ENCODE measurements at places on chromosomes 11 and 22.

- DNase-seq = no peak
Measured at GRCh38 chr11:67027943-67028542, 5.1 kb downstream of the SYT12 start.

DNA sequence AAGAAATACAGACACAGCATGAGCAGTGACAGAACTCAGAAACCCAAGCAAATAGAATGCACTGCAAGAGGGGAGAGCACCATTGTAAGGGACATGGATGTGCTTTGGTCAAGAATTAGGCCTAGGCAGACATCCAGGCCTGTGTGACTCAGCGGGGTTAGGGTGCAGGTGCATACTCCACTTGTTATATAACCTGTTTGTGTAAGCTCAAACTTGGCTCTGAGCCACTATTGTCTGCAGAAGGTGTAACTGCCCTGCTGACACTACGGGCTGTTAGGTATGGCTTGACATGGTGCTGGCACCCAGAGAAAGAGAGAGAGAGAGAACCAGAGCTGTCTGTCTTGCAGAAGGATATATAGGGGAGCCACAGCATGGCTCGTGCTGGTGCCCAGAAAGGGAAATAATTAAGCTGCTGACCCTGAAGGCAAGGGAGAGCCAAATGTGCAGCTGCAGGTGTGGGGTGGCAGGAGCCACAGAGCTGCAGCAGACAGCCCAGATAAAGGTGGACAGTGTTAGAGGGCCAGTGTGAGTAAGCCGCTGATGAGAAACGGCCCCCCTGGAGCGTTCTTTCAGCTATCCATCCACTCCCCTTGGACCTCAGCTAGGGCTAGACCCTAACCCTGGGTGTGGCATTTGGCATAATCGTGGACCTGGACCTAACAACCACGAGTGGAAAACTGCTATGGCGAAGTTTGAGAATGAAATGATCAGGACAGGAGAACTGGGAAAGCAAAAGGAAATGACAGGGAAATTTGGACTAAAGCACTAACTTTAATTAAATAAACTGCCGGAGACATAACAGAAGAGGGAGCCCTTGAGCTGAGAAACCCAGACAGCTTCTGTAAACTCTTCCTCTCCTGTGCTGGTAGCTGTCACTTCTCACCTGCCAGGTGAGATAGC lies 253.0 kb upstream of the CCDC179 start:
- DNase-seq = no peak

DNA sequence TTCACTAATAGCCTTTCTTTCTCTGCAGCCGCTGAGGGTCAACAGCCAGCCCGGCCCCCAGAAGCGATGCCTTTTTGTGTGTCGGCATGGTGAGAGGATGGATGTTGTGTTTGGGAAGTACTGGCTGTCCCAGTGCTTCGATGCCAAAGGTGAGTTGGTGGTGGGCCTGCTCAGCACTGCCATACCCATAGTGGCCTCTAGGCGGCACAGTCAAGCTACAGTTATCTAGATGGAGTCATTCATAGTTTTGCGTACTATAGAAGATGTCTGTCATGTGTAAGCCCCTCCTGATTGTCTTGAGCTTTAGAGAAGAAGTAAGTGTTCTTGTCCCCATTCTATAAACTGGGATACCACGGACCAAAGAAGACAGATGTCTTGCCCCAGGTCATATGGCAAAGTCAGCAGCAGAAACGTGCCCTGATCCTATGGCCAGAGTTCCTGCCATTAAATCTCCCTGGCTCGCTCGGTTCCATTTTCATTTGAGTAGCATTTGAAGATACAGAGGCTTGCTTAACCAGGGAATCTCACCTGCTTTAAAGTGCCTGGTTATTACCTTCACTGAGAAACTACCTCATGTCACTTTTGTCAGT lies 42.1 kb upstream of the CRTAM start:
- peak; percentile 60 for DNase-seq

DNA sequence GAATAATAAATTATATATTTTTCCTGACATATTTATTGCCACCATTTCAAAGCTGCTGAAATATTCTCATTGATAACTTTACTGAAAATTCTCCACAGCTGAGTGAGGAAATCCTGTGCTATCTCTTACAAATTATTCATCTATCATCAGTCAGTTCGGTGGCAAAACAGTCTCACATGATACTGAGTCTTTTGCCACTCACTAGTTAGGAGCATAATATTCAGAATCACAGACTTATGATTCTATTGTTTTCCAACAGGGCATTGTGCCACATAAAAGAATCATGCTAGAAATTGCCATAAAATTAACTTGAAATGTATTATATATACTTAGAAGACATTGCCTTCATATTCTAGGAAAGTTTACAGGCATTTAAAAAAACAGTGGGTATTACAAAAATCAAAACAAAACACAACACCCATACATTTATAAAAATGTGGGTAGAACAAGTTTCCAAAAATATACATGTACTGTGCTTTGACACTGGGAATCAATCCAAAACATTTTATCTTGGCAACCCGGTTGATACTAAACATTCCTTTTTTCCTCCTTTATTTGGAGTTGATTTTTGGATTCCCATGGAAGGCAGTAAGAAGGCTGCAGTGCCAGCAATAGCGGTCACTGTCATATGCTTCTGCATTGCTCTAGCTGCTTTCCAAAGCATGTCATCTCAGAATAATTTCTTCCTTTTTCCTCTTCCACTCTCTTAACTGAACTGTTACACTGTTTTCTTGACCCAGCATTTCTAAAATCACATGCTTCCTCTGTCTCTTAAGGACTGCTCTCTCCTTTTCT lies 42.5 kb downstream of the ATG16L2 start:
- DNase-seq = no peak

DNA sequence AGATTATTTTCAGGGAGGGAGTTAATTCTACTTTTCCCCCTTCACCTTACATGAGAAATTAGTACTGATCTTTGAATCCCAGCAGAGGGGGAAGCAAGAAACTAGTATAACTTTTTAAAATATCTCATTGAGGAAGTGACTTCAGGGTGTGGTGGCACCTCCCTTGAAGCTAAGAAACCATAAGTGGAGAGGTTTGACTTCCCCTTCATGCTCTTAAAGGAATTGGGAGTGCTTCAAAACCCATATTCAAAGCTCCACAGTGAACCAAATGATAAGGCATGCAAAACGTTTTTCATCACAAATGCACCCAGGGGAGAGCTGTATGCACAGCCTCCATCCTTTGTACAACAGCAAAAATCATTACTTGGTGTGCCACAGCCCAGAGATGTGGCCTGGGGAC lies 540 bp downstream of the MS4A14 start:
- DNase-seq = no peak
